CD4-positive, CD25-positive, alpha-beta regulatory T cell (primary cell): ENCODE measurements at places on chromosomes 3 and 15. TPM values are rescaled to one million over a fixed set of nuclear protein-coding genes. Genes with fewer than 3 reads are reported as not detected.

DNA sequence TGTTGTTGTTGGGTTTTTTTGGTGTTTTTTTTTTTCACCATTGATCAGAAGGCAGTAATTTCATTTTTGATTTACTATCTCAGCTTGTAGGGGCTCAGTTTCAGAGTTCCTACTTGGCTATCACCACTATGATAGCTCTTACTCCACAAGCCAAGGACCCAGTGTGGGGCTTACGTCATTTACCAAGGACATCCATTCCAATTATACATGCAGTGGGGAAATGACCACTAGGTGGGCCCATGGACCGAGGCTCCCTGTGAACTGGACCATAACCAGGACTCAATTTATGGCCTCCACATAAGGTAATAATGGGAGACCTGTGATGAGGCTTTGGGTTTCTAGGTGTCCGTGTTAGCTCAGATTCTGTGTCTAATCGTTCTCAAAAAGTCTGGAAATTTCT is 67.5 kb upstream of the CACNA1D start:
- no peak for DNase-seq

Gene ADAMTSL3
- polyA plus RNA-seq = not detected

Gene RHOV
- polyA plus RNA-seq = not detected

DNA sequence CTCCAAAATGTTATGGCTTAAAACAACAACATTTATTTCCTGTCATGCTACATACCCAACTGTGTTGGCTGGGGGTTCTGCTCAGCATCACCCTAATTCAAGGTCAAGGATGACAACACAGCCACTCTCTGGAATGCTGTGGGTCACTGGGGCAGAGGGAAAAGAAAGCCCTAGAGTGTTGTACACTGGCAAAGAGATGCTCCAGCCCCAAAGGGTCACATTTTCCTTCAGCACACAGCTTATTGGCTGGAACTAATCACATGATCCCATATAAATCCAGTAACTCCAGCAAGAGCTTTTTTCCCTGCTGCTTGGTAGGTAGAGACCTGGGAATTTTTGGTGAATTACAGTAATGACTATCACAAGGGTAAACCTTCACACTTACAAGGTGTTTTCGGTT is 1041.4 kb downstream of the NTRK3 start:
- DNase-seq = no peak

DNA sequence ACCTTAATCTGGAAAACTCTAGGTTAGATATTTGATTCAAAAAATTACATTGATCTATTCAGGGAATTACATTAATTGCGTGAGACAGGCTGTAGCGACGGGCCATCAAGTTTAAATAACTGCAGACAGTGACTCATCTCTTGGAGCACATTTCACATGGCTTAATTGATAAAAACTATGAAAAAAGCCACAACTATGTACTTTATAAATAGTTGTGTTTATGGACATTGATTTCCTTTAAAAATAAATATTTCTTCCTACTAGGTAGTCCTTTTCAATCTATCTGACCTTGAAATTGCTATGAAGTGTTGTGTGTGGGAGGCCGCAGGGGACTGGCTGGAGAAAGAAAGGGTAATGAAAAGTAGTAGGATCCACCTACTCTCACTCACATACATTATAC is 157.8 kb downstream of the IL1RAP start:
- no peak for DNase-seq

Gene C3orf80
- polyA plus RNA-seq = not detected

GRCh38 chr3:14872706-14873105 is 53.9 kb downstream of the FGD5 start:
- no peak for DNase-seq

- no peak for DNase-seq
Measured at GRCh38 chr3:194312743-194313281, 38.3 kb downstream of the CPN2 start.

Gene ISY1
- polyA plus RNA-seq = 84.2 TPM

- DNase-seq = no peak
Measured at GRCh38 chr15:56469483-56469882, 4.5 kb upstream of the MNS1 start.

Gene OXSR1
- 14.8 TPM for polyA plus RNA-seq

DNA sequence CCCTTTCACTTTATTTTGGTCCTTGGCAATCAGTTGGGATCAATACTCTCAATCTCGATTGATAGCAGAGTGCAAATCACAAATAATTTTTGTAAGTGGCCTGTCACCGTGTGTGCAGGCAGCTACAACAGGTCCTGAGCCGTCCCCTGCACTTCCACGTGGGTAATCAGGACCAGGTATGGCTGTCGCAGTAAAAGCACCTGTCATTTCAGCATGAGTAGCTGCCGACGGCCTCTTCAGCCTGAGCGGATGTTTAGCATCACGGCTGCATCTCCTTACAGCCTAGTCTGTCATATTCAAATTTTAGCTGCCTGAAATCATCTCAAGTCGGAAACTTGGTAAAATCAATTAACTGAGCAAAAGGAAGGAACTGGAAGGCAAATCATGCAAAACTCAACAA is 53.0 kb upstream of the FOXP1 start:
- no peak for DNase-seq

- no peak for DNase-seq
Measured at GRCh38 chr3:59632760-59633573, 583.1 kb upstream of the CFAP20DC start.

- no peak for DNase-seq
Measured at GRCh38 chr3:9901967-9902366, 681 bp upstream of the IL17RE start.

DNA sequence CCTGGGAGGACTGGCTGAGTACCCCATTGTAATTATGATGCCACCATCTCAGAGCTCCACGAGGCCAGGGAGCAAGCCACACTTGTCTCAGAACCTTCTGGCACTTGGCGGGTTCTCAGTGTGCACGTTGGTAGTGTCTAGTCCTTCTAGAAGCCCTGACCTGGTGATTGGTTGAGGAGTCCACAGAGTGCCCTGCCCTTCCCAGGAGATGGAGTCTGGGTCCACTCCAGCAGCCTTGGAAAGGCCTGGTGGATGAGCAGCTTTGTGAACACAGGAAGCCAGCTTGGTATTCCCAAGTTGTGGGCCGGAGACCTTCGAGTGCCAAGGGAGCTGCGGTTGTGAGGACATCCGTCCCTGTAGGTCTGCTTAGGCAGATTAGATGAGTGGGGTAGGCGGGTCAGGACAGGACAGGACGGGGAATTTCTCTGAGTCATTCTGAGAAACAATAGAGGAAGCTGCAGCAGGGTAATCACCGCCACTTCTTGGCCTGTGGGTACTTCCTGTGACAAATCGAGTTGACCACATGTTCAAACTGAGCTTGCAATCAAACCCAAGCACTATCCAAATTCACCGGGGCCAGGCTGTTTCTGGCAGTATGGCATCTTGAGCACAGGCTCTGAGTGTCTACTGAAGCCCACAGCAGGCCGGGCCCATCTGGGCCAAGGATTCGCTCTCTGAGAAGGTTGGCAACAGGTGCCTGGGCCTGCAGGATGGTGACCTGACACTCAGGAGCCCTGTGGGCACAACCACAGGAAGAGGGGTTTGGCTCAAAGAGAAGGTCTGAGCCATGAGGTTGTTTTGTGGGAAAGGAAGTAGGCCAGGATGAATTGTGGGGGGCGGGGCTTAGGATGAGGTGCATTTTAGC is 71.5 kb upstream of the PLXNA1 start:
- DNase-seq = peak; percentile 30

Gene TRAT1
- 120 TPM for polyA plus RNA-seq

- no peak for DNase-seq
Measured at GRCh38 chr3:149307435-149307783, 26.0 kb downstream of the TM4SF18 start.

DNA sequence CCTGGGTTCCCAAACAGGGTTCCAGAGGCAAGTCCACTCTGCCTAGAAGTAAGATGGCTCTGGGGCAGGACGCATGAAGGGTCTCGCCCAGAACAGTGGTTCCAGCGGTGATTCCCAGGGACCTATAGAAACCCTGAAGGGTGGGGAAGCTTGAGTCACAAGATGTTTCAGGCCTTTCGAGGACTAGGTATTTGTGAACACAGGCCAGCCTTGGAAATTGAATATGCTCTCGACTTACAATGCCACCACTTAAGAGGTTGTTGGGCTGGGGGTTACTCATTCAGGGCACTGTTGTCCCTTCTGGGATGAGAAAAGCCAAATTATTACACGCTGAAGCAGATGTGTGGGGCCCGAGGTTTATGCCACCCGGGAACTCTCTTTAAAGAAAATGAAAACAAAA is 152.0 kb downstream of the TJP1 start:
- no peak for DNase-seq

- no peak for DNase-seq
Measured at GRCh38 chr15:67296188-67296587, 41.6 kb downstream of the IQCH start.

DNA sequence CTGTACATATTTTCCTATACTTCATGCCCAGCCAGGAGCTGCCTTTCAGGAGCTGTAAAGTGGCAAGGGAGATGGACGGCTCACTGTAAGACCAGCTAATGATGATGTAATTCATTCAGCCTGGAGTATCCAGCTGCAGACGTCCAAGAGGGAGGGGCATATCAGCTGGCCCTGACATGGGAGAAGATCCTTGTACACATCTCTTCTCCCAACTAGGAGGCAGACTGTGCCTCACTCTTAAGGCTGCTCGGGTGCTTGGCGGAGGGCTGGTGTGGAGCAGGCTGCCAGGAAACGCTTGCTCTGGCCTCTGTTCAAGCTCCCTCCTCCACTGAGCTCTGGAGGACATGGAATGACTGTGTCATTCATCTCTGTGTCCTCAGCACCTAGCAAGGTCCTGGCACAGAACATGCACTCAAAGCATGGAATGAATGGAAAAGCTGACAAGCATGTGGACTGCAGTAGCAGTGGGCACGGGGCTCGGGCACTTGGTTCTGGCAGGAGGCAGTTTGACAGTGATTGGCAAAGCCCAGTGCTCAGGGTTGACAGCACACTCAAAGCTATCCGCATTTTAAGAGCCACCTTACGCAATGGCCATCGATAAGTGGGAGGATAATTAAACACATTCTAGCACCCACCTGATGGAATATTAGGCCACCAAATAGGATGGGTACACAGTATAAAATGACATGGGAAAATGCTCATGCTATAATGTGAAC is 72.4 kb downstream of the TBC1D2B start:
- DNase-seq = no peak

DNA sequence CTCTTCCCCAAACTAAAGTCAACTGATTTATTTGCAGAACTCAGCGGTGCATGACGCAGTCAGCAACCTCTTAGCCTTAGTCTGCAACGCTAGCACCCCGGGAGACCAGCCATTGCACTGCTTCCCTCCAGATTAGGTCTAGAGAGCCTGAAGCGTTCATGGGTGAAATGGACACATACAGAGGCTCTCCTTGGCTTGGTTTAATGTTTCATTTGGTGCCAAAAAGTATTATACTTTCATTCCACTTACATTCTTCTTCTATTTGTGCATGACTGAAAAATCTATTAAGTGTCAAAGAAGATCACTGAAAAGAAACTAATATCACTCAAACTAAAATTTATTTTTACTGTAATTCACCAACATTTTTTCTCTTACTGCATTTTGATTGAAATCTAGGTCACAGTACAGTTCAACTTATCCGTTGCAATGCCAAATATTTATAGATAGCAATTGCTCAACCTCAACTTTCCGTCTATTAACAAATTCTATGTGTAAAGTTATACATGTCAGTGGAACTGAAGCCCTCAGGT is 116.2 kb downstream of the ROBO1 start:
- no peak for DNase-seq

Gene TMEM158
- not detected for polyA plus RNA-seq

DNA sequence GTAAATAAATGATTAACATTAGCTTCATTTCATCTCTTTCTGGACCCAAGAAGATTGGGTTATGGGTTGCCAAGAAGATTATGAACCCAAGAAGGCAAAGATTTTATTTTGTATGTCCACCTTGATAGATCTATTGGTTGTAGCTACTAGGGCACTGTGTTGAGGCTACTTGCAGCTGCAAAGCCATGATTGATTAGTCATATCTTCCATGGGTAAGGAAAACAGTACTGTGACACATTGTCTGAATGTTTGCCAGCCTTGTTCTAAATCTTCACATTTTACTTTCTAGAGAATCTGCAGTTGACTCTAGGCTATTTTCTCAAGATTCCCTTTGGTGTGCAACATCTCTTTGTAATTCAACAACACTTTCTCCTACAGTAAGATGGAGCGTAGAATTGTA is 229.2 kb upstream of the KCNH8 start:
- DNase-seq = no peak

Gene GNAT1
- polyA plus RNA-seq = not detected

Gene TMEM212
- not detected for polyA plus RNA-seq

DNA sequence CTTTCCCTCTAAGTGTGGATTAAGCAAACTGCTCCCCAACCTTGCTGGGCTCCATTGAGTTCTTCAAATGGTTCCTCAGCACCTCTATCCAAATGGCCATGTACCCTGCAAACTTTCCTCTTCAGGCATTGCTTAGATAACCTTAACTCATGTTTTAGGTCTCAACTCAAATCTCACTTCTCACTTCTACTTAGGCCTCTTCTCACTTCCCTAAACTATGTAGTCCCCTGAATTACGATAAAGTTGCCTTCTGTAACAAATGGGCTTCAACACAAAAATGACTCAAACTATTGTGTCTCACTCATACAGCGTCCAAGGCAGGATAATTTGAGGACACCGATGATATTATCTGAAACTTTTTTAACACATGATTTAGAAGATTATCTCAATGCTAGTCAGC is 62.4 kb upstream of the STAC start:
- no peak for DNase-seq

Gene PLA2G4E
- polyA plus RNA-seq = not detected

Gene CEP70
- 8.3 TPM for polyA plus RNA-seq

DNA sequence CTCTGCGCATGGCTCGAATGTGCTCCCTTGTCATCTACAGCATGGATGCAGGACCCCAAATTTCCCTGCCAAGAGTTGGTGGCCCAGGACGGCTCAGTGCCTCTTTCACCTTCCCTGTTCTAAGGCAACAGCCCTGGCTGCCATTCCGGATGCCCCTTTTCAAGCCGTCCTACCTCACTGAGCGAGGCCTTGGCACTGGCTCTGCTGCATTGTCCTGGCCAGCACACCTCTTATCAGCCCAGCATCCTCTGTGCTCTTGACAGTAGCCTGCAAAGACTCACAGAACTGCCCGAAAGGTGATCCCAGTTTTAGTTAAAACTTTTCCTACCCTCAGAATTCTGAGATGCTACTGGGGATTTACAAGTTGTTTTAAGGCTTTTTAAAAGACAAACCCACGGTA is 122.0 kb downstream of the MECOM start:
- DNase-seq = no peak

Gene DAPK2
- polyA plus RNA-seq = not detected

DNA sequence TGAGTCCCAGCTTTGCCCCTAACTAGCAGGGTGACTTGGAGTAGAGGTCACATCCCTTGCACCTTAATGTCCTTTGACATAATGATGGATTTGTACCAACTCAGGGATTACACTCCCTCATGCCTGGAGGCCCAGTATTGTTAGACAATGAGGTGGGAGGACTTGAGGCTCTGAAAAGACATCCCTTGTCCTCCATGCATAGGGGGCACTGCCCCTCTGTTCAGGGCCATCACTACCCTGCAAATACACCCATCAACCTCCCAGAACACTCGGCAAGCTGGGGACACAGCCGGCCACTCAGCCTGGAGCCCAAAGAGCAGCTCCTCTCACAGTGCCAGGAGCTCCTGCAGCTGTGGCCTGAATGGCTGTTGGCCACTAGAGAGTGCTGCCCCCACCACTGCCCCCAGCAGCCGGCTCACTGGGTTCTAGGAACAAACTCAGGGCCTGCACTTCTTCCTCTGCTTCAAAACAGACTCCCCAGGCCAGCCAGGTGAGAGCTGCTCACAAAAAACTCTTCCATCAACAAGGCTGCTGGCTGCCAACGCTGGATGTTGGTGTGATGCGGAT is 90.2 kb downstream of the GABRB3 start:
- no peak for DNase-seq
